ENCODE measurements at places on chromosomes 13 and 19.

- no peak for DNase-seq
Observed at GRCh38 chr19:30679789-30680188, 307.6 kb downstream of the ZNF536 start.

- DNase-seq, result no peak
Observed at GRCh38 chr13:32587811-32588170, 1.5 kb downstream of the PDS5B start.

DNA sequence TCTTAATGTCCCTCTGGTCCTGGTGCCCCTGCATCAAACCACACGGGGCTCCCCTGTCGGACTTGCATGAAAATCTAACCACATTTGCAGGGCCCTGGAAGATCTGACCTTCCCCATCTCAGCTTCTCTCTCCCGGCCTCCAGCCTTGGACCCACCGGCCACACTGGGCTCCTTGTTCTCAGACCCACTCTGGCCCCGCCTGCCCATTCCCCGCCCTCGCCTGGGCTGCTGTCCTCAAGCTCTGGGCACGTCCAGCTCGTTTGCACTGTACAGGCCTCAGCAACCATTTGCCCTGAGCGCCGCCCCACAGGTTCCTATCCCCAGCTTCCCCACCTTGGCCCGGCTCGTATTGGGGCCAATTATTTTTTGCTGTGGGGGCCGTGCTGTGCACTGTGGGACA lies 10.5 kb downstream of the MYO9B start:
- no peak for DNase-seq

DNA sequence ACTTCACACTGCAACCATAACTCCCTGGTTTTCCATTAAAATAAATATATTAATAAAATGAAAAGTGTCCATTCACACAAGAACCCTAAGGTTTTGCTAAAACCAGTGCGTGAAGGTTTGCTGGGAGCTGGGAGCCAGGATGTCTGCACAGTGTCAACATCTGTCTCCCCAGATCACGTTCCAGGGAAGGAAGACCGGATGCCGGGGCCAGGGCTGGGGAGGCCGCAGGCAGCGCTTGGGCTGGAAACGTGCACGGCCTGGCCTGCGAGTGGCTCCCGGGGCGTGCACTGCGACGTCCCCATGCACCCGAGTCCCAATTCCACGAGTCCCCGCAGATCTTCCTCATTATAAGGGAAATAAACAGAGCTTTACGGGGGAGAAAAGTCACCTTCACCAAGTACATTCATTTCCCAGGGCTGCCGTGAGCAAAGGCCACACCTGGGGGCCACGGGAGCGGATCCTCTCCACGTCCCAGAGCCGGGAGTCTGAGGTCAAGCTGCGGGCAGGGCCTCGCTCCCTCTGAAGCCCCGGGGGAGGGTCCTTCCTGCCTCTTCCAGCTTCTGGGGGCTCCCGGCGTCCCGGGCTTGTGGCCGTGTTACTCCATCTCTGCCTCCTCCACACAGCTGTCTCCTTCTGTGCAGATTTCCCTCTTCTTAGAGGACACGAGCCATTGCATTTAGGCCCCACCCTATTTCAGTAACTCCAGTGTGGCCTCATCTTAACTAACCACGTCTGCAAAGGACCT lies 12.8 kb downstream of the SHC2 start:
- no peak for DNase-seq

DNA sequence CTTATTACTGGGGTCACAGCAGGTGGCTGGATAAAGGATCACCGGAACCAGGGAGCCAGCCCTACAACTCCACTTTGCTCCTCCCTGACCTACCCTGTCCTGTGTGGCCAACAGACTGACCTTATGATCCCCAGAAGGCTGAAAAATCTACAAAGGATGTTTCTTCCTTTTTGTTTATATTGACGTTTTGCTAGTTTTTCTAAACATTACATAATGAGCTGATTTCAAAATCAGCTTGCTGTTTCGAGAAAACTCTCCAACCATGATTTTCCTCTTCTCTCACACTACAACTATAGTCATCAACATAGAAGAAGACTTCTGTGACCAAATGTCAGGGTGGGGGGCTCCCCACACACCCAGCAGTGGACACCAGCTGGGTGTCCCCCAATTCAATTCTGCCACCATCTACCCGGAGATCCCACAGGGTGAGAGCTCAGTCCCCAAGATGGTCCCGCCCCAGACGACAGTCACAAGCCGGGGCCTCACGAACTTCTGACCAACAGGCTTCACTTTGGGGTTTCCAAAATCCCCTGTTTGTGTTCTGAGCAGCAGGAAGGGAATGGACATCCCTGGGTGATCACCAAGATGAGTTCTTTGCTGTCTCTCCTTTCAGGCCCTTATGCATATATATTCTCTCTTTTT lies 35.0 kb downstream of the ZNF536 start:
- no peak for DNase-seq
